Cortex of kidney (tissue), 1 donor: ENCODE measurements at places on chromosomes 12 and 14.

DNA sequence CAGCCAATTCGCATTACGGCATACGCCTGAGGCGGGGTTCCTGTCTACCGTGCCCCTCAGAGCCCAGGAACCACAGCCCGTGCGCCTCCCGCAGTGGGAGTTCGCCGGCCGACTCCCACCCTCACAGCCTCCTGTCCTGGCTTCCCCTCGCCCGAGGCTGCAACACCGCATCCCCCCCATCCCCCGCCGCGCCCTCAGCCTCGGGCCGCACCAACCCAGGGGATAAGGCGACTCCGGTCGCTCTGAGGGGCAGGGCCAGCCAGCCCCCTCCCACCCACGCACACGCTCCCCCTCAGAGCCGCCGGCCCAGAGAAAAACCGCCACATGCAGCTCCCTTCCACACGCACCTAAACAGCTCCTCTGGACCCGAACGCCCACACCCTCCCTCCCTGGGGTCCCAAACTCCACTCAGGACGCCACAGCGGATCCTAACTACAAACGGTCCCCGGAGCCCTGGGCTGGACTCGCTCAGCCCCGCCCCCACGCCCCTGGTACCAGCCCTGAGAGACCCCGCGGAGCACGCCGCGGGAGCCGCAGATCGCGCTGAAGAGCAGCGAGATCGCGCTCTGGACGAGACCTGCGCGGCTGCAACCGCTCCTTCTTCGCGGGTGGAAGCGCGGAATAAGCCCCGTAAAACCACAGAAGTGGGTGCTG lies at the start of gene C14orf39:
C14orf39 (minus strand) TSS at position 466 of the 654 bp plus-strand sequence. CDS start 985 bp downstream, outside the sequence.
- no peak for DNase-seq

GRCh38 chr12:121009741-121010140 lies 6.5 kb downstream of the C12orf43 start:
- DNase-seq, result no peak

- DNase-seq, result no peak
Measured at GRCh38 chr14:66078006-66078405, 408.2 kb upstream of the CCDC196 start.

DNA sequence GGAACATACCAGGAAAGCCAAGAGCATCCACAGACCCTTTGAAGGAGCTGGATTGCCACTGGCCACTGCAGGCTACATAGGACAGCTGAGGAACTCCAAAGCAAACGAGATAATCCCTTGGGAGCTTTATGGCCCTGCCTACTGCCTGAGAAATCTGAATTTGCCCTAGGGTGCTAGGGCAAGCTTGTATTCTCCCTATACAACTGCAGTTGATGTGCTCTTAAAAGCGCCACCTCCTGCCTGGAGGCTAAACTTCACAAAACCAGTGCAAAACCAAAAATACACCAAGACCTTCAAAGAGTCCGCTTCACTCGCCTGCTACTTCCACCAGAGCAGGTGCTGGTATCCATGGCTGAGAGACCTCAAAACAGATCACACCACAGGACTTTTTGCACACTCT lies 99.6 kb upstream of the KRR1 start:
- DNase-seq, result no peak

DNA sequence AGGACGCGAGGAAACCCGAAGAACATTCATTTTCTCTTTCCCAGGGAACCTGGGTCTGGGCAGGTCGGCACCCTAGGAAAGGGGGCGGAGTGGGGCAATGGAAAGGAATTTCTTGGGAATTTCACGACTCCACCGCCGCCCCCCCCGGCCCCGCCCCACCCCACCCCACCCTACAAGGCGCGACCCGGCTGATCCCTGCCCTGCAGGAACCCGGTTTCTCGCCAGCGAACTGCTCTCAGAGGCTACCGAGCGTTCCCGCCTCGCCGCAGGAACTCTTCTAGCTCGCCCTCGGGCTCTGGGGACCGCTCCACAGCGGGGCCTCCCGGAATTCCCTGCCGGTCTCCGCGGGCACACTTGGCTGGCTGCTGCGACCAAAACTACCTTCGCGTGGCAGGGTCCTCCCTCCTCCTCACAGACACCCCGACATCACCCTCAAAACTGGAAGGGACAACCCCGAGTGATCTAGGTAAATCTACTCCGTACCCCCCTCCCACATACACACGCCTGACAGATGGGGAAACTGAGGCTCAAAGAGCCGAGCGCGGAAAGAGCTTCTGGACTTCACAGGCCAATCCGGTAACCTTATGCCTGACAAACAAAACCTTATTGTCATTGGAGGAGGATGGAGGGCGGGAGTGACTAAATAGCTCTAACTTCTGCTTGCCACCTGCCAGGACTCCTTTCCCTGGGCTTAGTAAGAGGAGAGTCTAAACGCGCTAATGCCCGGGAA lies 785 bp upstream of the ACTN1 start:
- DNase-seq, result no peak

DNA sequence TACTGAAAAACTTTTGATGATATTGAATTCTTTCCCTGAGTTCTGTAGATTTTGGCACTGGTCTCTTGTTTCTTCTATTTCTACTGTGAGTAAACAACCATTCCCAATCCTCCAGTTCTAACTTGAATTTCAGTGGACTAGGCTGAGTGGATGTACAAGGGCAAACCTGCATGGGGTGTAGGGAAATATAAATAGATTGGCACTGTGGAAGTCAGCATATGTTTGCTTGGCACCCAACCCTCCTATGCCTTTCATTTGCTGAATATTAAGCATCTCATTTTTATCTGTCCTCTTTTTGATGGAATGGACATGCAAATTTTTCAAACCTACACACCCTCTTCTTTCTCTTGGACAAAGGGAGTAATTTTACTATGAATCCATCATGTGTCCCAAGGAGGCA lies 828.3 kb downstream of the DIO2 start:
- no peak for DNase-seq

DNA sequence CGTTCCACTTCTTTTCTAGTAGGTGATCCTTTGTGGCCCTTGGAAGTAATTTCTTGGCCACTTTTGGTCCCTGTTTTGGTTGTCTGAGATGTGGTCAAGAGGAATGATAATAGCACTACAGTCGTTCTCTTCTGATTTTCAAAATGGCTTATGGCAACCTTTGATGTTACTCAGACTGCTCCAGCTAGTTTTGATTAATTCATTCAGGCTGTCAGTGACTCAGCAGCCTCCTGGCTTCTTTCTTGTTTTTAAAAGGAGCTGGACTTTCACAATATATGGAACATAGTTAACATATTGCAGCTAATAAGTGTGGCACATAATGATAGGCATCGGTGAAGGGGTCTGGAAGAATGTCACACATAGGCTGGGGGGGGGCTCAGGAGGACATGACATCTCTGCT lies 47.3 kb downstream of the WDR20 start:
- DNase-seq, result no peak

DNA sequence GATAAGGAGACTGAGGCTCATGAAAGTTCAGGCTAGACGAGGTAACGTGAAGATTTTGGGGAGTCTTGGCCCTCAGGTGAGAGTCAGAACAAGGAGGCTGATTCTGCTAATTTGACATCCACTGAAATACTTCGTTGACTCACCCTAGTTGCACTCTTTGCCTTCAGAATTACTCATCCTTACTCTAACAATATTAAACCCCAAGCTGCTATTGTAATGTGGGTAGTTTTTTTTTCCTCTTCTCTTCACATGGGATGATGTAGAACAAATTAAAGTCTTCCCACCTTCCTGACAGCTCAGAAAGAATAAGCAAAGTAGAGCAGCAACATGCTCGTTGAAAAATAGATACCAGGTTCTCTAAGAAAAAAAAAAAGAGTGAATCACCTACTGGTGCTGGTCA lies 22.0 kb upstream of the SRRM4 start:
- DNase-seq, result no peak

GRCh38 chr14:23352506-23353432 lies at the start of gene SLC22A17:
Gene SLC22A17 (minus strand): TSS chr14:23352887.
- DNase-seq, result no peak

GRCh38 chr12:40181490-40181889 lies 43.3 kb upstream of the LRRK2 start:
- DNase-seq, result no peak

GRCh38 chr12:130703733-130704375 lies 12.2 kb downstream of the RIMBP2 start:
- DNase-seq, result no peak

GRCh38 chr12:114004402-114004801 lies 38.3 kb upstream of the RBM19 start:
- no peak for DNase-seq

DNA sequence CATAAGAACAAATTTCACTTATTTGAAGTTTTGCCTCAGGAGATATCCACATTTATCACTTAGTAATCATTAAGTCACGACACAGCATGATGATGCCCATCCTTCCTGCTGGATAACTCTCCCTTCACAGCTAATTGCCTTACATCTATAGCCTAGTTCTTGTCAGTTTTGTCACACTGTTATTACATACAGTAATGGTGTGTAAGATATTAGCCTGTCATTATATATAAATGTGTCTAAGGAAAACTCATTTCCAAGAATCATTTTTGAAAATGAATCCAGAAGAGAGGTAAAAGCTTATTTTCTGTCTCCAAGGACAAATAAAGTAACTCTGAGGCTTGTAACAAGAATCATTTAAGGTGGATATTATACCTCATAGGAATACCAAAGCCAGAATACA lies 193.2 kb upstream of the ARID2 start:
- DNase-seq, result no peak

DNA sequence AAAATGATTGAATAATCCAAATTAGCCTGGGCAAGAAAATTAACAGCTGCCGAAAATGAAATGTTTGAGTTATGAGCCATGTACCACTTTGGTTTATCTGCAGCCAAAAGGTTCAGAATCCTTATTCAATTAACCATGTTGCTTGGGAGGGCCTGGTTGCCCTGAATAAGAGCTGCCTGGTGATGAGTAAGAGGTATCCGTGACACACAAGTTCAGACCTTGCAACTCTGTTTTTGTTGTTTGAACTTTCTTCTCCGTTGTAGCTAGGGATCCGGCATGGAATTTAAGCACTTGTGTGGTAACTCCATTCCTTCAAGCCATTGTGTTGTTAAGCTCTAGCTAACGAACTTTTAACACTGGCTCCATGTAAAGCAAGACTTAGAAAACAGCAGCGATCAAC lies 35.7 kb downstream of the FOXA1 start:
- DNase-seq, result no peak

- no peak for DNase-seq
Measured at GRCh38 chr12:52260361-52261207, 13.9 kb upstream of the KRT86 start.

DNA sequence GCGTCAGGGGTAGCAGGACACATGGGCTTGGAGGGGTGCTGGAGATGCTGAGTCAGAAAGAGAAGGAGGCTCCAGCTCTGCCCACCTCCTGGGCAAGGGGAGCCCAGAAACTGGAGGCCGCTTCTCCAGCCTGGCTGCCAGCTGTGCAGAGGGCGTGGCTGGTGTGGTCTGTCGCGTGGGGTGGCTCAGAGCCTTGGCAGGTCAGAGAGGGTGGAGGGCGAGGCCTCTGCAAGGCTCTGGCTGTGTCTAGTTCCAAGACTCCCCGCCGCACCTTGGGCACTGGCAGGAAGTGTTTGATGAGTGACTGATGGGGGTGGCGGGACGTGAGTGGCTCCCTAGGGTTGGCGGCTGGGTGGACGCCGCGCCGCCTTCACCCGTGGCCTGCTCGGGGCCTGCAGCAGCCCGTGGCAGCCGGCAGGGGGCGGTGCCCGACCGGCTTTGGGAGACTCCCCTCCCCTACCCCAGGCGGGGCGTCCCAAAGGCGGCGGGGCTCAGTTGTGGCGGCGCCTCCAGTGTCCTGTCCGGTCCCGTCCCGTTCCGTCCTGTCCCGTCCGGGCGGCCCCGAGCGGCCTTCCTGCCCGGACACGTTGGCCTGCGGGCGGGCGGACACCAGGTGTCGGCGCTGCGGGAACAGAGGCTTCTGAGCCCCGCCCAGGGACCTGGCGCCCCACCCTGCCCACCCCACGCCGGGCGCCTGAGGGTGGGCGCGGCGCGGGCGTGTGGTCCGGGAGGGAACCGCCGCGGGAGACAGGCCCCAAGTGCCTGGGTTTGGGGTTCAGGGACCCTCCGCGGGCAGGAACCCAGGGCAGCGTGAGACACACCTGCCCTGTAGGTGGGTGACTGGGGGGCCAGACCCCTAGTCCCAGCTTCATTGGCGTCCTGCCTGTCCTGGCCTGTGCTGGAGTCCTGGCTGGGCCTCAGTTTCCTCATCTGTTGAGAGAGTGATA lies 39.7 kb downstream of the KRT80 start:
- DNase-seq, result no peak

GRCh38 chr14:89384023-89384422 lies 33.0 kb downstream of the FOXN3 start:
- no peak for DNase-seq

DNA sequence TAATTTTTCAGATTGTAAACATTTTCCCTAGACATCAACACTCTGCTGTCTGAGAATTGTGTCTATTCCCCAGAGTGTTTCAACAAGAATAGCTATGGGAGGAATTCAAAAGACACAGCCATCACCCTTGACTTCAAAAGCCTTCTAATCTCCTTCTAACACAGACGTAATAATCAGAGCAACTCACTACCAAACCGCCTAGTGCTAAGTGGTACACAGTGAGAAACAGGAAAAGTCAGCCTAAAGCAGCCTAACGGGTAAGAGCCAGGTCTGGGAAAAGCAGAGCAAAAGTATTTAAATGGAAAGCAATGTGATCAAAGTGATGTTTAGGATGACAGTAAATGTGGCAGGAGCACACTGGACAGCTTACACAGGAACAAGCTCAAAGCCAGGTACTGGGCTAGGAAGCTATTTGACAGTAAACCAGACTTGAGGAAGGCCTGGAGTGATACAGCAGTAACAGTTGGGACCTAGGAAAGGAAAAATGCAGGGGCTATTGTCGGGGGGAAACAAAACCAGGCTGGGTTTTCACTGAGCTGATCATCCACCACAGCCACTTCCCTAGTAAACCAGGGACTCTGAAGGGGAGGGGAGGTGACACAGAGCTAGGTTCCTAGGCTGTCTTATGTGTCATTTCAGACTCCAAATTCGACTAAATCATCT lies 29.4 kb downstream of the CORO1C start:
- DNase-seq, result no peak

DNA sequence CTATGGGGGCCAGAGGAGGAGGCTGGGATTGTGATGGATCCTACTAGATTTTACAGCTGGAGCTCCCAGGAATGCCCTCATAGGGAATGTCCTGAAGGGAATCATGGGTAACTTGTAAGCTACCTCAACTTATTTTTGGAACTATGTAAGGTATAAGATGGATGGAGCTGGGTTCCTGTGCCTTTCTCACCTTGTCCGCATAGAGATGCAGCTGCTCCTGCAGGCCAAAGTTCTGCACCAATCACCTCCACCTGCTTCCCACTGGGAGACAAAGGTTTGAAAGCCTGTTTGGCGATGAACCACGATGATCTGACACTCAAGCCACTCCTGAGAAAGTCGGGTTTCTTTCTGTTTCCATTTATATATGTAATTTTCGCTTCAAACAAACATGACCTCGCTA lies 648 bp upstream of the AKAP5 start:
- no peak for DNase-seq

GRCh38 chr12:68534108-68534507 lies 76.6 kb upstream of the RAP1B start:
- DNase-seq, result no peak

DNA sequence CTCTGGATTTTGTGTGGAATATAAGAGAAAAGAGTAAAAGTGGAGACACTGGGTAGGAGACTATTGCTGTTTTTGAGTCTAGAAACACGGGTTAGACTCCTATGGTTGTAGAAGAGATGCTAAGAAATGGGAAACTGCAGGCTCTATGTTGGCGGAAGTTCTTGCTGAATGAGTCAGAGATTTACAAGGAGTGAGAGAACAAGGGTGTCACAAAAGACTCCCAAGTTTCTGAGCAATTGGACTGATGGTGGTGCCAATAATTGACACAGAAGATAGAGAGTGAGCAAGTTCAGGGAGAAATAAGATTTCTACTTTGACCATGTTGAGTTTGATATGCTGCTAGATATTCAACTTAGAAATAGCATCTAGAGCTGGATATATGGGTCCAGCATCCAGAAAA lies 2.6 kb upstream of the PRKD1 start:
- no peak for DNase-seq

- DNase-seq, result no peak
Measured at GRCh38 chr14:73369428-73369827, 88.9 kb downstream of the NUMB start.
